ENCODE measurements at places on chromosomes 11 and 22.
A peak's percentile ranks its signal among the peaks of the same experiment; 100 is the strongest.

DNA sequence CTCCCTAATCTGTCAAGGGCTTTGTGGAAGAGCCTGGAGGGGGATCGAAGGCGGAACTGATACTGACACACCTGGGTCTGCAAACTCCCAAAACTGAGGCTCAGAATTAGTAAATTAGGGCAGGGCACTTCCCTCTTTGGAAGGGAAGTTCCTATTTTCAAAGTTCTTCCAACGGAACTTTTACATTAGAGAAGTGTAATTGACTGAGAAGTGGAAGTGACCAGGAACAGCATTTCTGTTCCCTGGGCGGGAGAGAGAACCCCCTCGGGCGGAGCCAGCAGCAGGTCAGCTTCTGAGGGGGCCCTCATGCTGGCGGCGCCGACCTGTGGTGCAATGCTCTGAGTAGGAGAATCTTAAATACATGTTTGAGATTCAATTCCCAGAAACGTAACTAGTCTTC is 1.1 kb upstream of the CBL start:
- no peak for DNase-seq

DNA sequence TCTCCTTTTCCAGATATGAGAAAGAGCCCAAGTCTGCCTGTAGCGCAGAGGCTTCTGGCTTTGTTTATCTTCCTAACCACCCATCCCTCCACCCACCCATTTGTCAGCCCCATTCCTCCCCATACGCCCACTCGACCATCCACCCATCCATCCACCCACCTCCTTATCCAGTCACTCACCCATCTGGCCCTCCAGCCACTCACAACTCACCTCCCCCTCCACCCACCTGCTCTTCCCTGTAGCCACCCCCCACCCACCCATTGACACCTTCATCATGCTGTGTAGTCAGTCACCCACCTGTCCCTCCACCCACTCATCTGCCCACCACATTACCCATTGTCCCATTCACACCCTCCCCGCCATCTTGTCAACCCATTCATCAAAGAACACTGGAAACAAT is 5.5 kb downstream of the CST6 start:
- no peak for DNase-seq

GRCh38 chr11:104060004-104060794 is 23.8 kb downstream of the DDI1 start:
- DNase-seq, result no peak

- DNase-seq, result peak; percentile 43
Measured at GRCh38 chr11:61477727-61478148, 30.8 kb upstream of the LRRC10B start.

GRCh38 chr11:63427971-63428508 is 58.5 kb downstream of the SLC22A9 start:
- no peak for DNase-seq
